ENCODE measurements at places on chromosomes 7 and 10.

GRCh38 chr7:46859963-46860475 is 721.9 kb downstream of the TNS3 start:
- no peak for DNase-seq

- no peak for DNase-seq
Observed at GRCh38 chr7:66837661-66838060, 83.4 kb upstream of the TMEM248 start.

DNA sequence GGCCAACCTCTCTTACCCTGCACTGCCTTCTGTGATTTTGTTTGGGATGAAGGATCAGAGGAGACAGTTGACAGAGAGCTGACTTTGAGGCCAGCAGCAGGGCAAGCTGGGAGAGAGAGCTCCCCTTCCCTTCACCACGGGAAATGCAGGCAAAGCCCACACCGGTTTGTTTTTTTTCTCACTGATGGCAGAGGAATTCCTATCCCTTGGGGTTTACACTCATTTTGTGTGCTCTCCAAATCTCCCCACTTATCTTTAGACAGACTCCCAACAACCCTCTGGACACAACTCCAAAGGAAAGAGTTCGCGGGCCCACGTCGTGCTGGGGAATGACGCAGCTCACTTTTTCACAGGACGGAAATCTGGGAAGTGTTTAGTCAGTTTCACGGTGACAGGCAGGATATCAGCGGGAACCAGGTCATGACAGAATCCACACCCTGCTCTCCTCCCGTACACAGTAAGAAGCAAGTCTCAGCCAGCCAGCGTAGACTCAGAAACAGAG is 68.3 kb upstream of the FAM171A1 start:
- DNase-seq: no peak

DNA sequence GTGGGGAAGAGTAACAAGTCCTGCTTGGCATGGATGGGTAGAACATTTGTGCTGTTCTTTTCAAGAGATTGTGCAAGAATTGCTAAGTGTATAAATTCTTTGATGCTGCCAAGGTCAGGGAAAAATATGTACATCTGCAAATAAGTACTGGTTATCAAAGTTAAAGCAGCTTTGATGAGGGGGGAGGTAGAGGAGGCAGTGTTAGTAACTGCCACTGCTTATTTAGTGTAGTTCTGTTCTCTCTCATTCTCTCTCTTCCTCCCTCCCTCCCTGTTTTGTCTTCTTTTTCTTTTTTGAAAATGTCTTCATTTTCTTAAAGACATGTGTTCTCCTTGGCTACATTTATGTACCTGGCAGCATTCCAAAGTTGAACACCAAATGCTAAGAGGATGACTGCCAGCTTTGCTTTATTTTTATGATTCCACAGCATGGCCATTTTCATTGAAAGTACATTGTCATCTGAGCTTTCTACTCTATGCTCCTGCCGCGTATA is 18.6 kb downstream of the CACNB2 start:
- no peak for DNase-seq

DNA sequence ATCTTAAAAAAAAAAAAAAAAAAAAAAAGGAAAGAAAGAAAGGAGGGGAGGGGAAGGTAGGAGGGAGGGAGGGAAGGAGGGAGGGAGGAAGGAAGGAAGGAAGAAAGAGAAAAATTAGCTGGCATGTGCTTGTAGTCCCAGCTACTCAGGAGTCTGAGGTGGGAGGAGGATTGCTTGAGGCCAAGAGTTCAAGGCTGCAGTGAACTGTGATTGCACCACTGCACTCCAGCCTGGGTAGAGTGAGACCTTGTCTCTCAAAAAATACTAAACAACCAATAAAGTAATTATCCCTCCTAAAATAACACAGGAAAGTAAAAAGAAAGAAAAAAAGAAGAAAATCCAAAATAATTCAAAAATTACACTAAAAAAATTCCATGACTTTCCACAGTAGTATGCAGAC is 13.8 kb upstream of the NRF1 start:
- no peak for DNase-seq

DNA sequence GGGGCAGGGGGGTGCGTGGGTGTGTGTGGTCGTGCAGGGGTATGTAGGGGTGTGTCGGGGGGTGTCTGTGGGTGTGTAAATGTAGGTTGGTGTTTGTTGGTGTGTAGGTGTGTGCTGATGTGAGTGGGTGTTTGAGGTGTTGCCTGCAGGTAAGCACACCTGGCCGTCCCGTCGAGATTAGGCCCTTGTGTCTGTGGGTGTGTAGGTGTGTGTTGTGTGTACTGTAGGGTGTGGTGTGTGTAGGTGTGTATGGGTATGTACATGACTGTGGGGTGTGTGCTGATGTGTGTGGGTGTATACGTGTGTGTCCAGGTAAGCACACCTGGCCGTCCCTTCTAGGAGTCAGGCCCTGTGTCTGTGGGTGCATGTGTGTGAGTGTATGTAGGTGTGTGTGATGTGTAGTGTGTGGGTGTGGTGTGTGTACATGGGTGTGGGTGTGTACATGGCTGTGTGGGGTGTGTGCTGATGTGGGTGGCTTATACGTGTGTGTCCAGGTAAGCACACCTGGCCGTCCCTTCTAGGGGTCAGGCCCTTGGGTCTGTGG is 15.8 kb downstream of the FAM20C start:
- no peak for DNase-seq

DNA sequence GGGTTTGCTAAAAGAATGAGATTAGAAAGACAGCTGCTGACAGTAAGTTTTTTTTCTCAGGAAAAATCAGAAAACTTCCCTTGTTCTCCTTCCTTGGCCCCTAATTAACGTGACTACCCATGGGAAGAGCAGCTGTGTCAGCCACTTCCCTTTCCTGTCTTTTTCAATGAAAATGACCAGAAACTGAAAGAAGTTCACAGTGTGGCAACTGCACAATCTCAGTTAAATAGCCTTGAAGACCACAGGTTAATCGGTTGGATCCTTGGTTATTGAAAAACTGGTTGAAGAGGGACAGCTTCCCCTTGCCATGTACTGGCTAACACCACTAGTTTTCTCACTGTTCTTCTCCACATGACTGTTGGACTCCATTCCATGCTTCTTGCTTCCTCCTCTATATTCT is 148.8 kb upstream of the AGR3 start:
- DNase-seq: no peak

- no peak for DNase-seq
Observed at GRCh38 chr7:155454183-155455112, 3.5 kb upstream of the EN2 start.

- DNase-seq: no peak
Observed at GRCh38 chr7:129197771-129198170, 9.3 kb downstream of the SMO start.

DNA sequence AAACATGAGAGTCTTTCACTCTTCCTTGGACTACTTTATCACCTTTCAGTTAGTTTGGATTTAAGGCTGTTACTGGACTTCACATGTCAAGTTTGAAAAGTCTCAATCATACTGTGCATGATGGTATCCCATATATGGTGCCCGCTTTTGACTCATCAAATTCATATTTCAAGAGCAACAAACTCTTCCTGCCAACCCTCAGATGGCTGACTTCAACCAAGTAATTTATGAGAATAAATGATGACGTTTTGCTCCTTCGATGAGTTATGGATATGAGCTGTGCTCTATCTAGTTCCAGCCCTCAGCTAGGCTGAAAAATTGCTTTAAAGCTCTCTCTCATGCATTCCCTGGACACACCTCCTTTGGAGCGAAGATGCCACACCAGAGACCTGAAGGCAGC is 110.3 kb upstream of the RSU1 start:
- DNase-seq: no peak

DNA sequence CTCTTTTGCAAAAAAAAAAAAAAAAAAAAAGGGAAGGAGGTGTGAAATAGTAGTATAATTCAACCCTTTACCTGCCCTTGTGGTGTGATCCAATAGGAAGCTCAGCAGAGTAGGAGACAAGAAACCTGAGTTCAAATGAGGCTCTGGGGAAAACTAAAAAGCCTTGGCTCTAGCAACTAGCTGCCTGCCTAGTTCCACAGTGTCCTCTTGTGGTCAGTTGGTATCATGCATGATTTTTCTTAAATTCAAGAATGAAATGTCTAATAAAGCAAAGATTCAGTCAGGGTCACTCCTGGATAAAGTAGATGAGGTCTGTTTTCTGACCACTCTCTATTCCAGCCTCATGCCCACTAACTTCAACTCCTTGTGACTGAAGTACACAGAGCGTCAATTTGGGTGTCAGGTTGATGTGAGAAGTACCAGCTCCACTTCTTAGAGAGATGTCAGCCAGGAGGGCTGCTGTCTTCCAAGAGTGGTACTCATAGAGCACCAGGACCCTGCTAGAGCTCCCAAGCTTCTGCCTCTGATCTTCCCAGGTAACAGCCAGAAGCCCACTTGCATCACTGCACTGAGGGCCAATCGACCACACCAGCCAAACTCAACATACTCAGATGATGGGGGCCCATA is 10.5 kb downstream of the LSM5 start:
- DNase-seq: no peak

- DNase-seq: no peak
Observed at GRCh38 chr7:22658031-22658430, 69.0 kb upstream of the IL6 start.

DNA sequence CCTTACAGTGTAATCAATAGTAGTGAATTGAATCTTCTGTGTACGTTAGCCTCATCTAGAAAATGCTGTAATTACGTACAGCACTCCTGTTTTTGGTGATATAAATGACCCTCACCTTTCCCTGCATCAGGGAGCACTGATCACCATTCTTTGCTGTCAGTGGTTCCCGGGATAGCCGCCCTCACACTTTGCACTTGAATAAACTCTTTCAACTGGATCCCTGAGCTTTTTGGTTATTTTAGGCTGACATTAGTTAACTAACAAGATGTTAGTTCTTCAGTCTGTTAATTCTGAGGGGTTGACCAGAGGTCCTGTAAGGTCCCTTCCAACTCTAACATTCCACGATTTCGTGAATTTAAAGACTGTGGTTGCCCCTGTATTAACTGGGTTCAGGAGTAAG is 23.4 kb upstream of the ZC3HAV1 start:
- DNase-seq: no peak

DNA sequence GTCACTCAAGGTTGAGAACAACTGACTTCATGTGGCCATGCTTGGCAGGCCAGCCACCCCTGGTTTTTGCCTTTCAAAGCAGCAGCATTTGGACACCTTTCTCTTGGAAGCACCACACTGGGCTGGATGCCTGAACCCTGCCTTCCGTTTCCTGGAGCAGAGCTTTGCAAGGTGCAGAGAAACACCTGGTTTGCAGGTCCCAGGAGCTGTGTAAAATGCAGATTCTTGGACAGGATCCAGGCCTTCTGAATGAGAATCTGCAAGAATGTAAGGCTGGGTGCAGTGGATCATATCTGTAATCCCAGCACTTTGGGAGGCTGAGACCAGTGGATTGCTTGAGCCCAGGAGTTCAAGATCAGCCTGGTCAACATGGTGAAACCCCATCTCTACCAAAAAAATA is 18.0 kb upstream of the DUSP5 start:
- no peak for DNase-seq

GRCh38 chr7:17843041-17843440 is 97.3 kb downstream of the SNX13 start:
- DNase-seq: no peak

DNA sequence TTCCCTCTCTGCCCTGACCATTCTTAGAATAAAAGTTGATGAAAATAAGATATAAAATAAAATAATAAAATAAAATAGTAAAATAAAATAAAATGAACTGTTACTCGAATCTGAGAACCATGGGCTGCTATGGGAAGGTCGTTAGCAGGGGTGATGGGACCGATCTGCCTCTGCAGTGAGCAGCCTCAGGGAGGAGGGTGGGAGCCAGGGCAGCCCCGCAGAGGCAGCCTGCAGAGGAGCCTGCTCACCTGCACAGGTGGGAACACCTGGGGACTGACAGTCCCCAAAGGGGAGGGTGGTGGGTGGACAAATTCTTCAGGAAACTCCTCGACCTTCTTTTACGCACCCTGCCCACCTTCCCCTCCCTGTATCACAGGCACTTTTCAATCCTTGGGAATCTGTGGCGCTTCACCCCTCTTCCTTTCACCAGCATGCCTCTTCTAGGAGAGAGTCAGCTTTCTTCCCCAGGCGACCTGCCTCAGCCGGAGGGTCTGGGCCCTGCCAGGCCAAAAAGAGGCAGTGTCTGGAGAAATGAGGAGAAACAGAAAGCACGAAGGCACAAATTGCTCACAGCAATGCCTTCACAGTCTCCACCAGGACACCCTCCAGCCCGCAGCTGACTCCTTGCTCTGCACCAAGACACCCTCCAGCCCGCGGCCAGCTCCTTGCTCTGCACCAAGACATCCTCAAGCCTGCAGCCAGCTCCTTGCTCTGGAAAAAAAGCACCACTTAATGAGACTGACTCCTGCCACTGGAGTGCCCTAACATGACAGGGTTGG is 368.4 kb upstream of the SHH start:
- no peak for DNase-seq

GRCh38 chr10:97078261-97078937 is 107.4 kb downstream of the SLIT1 start:
- no peak for DNase-seq

- peak; percentile 17 for DNase-seq
Observed at GRCh38 chr7:92527300-92528187, 776 bp downstream of the PEX1 start.

DNA sequence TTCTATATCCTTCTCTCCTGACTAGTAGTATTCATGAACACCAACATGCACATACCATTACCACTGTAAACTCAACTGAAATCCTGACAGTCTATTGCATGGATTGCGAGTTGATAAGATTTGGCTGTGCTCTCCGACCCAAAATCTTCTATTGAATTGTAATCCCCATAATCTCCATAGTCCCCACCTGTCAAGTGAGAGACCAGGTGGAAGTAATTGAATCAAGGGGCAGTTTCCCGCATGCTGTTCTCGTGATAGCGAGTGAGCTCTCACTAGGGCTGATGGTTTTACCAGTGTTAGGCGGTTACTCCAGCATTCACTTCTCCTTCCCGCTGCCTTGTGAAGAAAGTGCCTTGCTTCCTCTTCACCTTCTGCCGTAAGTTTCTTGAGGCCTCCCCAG is 261.8 kb downstream of the PHF14 start:
- no peak for DNase-seq

GRCh38 chr7:151088856-151089699 is 2.8 kb downstream of the AGAP3 start:
- peak; percentile 74 for DNase-seq

DNA sequence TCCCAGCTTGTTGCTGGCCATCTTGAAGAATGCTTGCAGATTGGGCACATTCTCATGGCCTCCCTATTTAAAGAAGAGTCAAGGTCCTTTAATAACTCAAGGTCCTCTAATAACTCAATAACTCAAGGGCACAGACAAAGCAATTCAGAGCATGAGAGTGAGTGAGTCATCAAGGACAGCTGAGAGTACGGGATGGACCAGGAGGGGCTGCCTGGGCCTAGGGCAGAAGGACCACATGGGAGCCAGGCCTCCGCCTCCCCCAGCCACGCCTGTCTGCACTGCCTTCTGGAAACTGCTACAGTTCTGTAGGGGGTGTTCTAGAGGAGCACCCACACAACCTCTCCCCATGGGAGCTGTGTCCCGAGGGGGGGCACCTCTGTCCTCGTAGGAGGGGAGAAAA is 48.9 kb downstream of the ZNF503 start:
- DNase-seq: no peak

- DNase-seq: peak; percentile 44
Observed at GRCh38 chr10:33534416-33534815, 199.9 kb upstream of the NRP1 start.

Measured in prostate gland (tissue), 2 donors.